ENCODE measurements at places on chromosomes 11 and 22. TPM values are rescaled to one million over a fixed set of nuclear protein-coding genes. Genes with fewer than 3 reads are reported as not detected.

The C11orf42 gene
- not detected for total RNA-seq

The MPPED2 gene
- not detected for total RNA-seq

The FGF4 gene
- total RNA-seq = not detected

The IL18BP gene
- 2.9 TPM for total RNA-seq

The SLC22A25 gene
- not detected for total RNA-seq

The CADM1 gene
- total RNA-seq = 24.8 TPM

The TTC36 gene
- not detected for total RNA-seq

The OR2AG2 gene
- total RNA-seq = not detected

The ZFTA gene
- total RNA-seq = 5.8 TPM

The ZDHHC13 gene
- total RNA-seq = 16.1 TPM

The TRIM29 gene
- 20.8 TPM for total RNA-seq

The ANO1 gene
- 2.6 TPM for total RNA-seq

The OR52A1 gene
- not detected for total RNA-seq

Data from A549 treated with AZD2906 at 1 μM for 4 hours (cell line).